CD4-positive, alpha-beta memory T cell (primary cell): ENCODE measurements at places on chromosomes 2 and 18. TPM values are rescaled to one million over a fixed set of nuclear protein-coding genes. Genes with fewer than 3 reads are reported as not detected.

ANKRD62 gene
- not detected for total RNA-seq

DNA sequence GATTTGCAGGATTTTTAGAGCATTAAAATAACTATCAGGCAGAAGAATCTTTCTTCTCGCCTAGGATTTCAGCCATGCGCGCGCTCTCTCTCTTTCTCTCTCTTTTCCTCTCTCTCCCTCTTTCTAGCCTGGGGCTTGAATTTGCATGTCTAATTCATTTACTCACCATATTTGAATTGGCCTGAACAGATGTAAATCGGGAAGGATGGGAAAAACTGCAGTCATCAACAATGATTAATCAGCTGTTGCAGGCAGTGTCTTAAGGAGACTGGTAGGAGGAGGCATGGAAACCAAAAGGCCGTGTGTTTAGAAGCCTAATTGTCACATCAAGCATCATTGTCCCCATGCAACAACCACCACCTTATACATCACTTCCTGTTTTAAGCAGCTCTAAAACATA is 137.0 kb downstream of the MEIS1 start:
- no peaks in the 10 kb centered on the region for H3K36me3 ChIP-seq
- DNase-seq = no peak
- H3K4me1 ChIP-seq = no peaks in the 10 kb centered on the region
- no peak overlapping the region for H3K27ac ChIP-seq

BMP10 gene
- total RNA-seq = not detected

DNA sequence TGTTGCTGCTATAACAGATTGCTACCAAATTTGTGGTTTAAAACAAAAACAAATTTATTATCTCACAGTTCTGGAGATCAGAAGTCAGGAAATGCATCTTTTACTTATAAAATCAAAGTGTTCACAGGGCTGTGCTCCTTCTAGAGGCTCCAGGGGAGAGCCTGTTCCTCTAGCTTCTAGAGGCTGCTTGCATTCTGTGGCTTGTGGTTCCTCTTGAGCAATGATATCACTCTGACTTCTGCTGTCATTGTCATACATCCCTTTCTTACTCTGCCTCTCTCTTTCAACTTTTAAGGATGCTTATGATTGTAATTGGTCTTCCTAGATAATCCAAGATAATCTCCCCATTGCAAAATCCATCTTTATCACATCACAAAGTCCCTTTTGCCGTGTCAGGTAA is 6.1 kb upstream of the DCC start:
- no peaks in the 10 kb centered on the region for H3K27me3 ChIP-seq
- DNase-seq = no peak
- no peaks in the 10 kb centered on the region for H3K36me3 ChIP-seq
- no peak overlapping the region for H3K4me3 ChIP-seq
- no peak overlapping the region for H3K27ac ChIP-seq
